ENCODE measurements at places on chromosomes 3 and 15.

- DNase-seq = no peak
Measured at GRCh38 chr3:98655666-98656065, 62.3 kb upstream of the CPOX start.

- no peak for DNase-seq
Measured at GRCh38 chr15:70480196-70480856, 283.0 kb downstream of the UACA start.

- DNase-seq = no peak
Measured at GRCh38 chr3:177041021-177041729, 156.1 kb downstream of the TBL1XR1 start.

DNA sequence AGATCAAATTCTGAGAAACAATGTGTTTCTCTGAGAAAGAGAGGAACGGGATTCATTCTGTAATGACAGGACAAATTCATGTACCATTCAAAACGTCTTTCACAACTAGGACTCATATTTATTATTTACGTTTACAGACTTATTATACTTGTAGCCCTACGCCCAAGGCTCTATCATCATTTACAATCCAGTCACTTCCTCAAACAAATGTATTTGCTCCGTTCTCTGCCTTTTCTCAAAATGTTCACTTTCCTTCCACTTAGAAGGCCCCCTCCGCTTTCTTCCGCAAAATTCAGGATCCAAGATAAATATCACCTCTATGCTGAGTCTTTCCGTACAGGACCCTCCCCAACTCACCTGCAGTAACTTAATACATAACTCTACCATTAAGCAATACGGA is 745 bp downstream of the RSL24D1 start:
- DNase-seq = no peak

DNA sequence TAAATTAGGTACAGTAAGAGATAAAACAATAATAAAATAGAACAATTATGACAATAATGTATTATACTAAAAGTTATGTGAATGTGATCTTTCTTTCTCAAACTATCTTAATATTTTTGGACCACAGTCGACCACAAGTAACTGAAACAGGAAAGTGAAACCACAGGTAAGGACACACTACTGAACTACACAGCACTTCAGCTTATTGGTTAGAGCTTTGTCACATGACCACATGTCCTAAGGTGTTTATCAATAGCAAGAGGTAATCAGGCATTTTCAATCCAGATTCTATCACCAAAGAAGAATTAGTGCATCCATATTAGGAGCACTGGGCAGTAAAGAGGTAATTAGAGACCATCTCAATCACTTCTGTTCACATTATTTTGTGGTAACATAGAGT is 392.8 kb downstream of the RSL24D1 start:
- no peak for DNase-seq

DNA sequence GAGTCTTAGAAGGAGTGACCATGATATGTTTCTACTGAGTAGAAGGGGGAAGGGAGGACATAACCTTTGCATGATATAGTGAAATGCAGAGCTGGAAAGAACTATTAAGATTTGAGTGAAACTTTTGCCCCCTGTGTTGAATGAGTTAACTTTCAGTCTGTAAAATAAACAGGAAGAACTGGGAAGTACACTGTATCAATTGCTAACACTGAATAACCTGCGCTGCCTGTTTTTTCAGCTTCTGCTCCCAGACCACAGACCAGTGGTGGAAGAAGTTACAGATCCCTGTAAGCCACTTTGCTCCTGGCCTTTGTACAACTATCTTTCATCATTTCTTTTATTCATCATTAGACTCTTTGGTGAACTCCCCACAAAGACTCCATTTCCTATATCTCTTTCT is 3.6 kb upstream of the LRCH3 start:
- DNase-seq = no peak
